ENCODE measurements at places on chromosomes 12 and 14.

- DNase-seq = no peak
Observed at GRCh38 chr12:89547101-89547500, 21.3 kb upstream of the POC1B start.

GRCh38 chr14:63654936-63655335, 13.3 kb upstream of the WDR89 start:
- DNase-seq = no peak

- DNase-seq = peak; percentile 46
Observed at GRCh38 chr12:14768823-14769405, 34.4 kb downstream of the WBP11 start.

- no peak for DNase-seq
Observed at GRCh38 chr14:52783206-52783605, 8.2 kb downstream of the GNPNAT1 start.

- DNase-seq = no peak
Observed at GRCh38 chr14:103284574-103285467, 49.2 kb upstream of the EIF5 start.

DNA sequence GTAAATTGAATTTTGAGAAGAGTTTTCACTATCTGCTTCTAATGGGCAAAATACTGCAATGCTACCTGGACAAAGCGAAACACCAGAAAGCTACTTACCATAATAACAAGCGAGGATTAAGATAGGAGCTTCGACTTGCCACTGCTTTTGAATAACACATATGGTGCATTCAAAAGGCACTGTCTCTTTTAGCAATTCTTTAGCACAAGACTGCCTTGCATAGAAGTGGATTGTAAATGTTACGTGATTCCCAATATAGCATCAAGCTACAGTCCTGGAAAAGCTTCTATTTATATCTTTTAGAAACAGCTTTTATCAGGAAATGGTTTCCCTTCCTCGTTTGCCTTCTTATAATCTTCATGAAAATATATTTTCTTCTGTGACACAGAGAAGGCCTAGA, 258.7 kb upstream of the PDE3A start:
- DNase-seq = no peak

GRCh38 chr14:65729566-65729965, 317.0 kb downstream of the FUT8 start:
- no peak for DNase-seq

DNA sequence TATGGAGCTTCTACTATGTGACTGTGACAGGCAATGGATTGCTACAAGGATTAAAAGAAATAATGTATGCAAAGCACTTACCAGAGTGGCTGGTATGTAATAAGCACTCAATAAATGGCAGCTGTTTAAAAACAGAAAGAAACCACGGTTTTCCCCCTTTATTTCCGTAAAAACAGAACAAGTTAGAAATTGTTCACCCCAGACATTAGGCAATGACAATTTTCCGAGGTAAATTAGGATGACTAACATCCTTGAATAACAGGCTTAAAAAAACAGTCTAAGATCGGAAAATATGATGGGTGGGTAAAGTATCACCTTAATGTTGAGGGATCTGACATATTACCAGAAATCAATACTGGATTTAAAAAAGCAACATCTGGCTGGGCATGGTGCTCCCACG, 20.9 kb upstream of the CNIH1 start:
- no peak for DNase-seq

GRCh38 chr12:3730111-3730510, 22.8 kb downstream of the CRACR2A start:
- no peak for DNase-seq

- no peak for DNase-seq
Observed at GRCh38 chr14:93975791-93976476, 436 bp downstream of the ASB2 start.

DNA sequence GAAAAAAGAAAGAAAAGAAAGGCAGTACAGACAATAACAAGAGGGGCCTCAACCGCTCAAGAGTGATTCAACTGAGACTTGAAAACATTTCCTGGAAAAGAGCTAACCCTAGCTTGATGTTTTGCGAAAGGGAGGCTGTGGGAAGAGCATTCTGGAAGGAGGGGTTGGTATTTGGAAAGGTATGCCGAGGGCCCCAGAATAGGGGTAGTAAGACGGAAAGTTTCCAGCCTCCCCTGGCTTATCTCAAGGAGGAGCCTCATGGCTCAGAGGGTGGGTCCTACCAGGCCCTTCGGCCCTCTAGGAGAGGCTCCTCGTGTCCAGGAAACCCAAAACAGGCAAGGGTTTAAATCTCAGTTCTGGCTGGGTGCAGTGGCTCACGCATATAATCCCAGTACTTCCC, 8.4 kb downstream of the RNU4-2 start:
- DNase-seq = no peak

GRCh38 chr14:57834961-57835360, 30.9 kb downstream of the SLC35F4 start:
- no peak for DNase-seq

Data from CD4-positive, alpha-beta T cell treated with Interleukin-12 subunit alpha and Interleukin-12 subunit beta, for 1 hour (primary cell).